ENCODE measurements at places on chromosomes 1 and 21.

DNA sequence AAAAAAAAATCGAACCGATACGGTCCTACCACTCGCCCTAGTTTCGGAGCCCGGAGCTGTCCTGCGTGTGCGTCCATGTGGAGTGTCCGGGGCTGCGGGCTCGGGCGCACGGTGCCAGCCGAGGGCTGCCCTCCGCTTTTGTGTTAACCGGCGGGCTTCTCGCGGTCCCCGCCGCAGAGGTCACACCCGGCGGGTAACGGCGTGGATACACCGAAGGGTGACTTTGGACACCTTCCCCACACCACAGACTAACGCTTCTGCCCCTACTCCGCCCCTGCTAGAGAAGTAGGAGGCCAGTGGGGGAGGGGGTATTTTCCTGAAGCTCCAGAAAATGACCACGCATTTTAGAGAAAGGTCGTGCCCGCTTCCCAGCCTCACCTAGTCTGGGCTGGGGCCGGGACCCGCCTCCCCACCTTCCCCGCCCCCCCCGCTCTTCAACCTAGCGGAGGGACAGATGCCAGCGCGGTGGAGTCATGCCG lies 609 bp upstream of the ATF3 start:
- DNase-seq = no peak

DNA sequence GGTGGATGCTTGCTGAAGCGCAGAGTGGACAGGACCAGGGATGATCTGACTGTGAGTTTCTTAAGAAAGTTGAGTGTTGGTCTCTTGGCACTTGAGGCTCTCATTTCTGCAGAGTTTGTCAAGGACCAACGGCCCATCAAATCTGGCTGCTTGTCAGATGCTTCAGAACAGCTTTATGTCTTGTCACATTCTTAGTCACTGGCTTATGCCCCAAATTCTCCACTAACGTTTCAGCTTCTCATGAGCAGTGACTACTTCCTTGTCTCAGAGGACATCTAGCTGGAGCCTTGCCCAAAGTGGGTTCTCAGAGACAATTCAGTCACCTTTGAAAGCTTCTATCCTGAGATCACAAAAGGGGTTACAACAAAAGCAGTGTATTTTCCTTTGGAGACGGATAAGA lies 92.3 kb downstream of the ST6GALNAC5 start:
- no peak for DNase-seq

DNA sequence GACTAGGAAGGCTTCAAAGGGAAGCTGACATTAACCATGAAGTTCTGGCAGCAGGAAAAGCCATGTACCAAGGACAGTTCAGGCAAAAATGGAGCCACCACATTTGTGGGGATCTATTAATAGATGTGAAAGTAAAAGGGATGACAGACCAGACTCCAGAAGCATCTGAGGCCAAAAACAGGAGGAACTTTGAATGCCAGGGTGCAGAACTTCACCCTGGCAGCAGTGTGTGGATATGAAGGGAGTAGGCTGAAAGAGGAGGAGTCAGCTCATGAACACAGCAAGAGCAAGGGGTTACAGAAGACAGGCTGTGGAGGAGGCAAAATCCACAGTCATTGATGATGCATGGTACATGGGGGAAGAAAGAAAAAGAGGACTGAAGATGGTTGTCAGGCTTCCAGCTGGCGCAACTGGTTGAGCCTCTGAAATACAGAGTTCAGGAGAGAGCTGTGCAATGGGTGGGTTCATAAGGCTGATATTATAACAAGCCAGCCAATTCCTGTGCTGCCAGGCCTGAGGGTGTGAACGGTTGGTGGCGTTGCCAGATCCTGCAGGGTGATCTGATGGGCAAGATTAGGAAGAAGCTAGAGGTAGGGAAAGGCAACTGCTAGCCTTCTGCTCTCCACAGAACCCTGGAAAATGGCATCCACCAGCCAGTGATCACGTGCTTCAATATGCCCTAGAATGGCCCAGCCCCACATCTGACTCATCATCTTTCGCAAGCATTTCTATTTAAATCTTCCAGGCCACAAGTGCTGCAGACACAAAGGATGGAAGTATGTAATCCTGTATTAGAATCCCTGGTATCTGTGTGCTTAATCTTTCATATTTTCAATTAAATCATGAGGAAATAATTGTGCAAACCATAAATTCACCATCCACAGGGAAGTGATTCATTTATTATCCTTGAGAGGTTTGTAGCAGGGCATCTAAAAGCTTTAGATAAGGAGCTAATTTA lies 81.9 kb downstream of the SLC25A24 start:
- DNase-seq = no peak

DNA sequence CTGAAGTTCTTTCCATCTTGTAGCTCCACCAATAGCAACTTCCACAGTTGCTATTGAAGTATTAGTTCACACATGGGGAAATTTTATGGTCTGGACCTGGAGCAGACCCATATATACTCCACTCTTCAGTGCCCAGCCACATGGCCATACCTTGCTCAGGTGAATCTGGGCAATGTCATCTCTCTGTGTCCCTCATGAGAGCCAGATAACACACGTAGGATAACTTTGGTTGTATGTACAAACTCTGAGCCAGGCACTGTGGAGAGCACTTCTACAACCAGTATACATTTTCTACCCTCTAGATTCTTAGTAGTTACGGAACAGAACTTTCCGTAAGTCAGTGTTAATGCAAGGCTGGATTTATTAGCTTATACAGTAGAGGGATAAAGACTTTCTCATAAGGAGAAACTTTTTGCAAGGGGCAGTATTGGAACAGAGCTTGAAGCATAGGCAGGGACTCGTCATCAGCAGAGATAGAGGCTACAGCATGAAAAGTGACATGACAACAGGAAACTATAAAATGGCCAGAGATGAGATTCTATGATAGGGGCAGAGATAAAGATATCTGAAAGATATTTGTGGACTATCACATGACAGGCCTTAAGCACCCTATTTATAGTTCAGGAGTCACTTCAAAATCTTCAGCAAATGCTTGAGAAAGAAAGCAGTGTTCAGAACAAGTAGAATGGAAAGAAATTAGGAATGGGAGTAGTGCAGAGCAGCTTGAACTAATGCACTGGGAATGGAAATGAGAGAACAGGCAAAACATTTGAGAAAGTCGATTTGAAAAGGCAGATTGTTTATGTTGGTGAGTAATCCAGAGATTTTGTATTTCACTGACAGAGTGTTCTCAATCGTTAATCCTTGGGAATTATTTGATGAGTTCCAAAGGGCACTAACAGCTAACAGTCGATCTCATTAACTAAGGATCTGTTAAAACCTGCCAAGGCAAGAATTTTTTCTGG lies 481.8 kb downstream of the USP25 start:
- no peak for DNase-seq

DNA sequence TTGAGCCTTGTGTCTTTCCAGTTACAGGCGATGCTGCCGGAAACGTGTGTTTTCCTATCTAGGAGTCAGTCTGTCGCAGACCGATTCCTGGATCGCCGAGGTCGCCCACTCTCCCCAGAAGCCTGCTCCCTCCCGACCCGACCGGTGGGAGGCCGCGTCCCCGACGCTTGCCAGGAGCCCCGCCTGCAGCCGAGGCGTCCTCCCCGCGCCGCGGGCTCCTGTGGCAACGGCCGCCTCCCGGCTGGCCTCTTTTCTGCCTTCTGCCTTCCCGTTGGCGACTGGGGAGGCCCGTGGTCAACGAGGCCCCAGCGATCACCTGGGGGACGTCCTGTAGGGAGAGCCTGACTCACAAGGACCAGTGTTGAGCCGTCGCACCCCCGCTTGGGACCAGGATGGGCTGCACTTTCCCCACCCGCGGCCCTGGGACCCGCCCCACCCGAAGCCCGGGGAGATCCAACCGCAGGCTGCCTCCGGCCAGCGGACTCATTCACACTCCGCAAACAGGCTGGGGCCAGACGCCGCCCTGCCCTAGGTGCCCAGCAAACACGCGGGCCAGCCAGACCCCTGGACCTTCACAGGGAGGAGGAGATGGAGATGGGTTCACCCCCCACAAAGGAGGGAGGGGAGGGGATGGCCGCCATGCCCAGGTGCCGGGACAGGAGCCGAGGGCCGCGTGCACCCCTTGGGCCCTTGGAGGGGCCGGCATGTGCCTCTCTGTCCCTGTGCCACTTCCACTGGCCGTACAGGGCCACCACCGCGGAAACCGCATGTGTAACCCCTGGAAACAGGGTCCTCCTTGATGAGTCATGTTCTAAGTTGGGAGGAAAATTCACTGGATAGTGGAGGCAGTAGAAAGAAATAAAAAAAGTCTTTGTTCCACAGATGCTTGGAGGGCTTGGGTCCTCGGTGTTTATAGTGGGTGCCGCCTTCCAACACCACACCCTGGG lies 7.2 kb upstream of the COL6A1 start:
- DNase-seq = no peak

Data from activated CD4-positive, CD25-positive, alpha-beta regulatory T cell treated with anti-CD3 and anti-CD28 coated beads, Interleukin-2, amount 50 U/mL, for 16 hours (primary cell).